Left kidney (tissue), 8 donors: ENCODE measurements at places on chromosomes 12 and 14.

DNA sequence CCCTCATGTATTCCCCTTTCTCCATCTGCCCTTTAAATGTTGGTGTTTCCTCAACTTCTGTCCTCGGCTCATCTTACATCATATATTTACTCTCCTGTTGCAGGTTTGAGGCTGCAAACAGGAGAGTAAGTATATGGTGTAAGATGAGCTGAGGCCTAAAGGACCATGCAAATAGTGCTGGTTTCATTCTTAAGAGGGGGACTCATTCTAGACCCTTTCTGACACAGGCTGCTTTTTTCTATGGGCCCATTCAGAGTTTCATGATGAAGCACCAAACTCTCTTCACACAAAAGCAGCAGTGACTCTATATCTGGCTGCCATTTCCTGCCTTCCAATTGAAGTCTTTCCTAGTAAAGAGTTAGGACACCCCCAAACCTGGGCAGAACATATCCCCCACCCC lies 218.5 kb downstream of the PHLDA1 start:
- no peak for DNase-seq

DNA sequence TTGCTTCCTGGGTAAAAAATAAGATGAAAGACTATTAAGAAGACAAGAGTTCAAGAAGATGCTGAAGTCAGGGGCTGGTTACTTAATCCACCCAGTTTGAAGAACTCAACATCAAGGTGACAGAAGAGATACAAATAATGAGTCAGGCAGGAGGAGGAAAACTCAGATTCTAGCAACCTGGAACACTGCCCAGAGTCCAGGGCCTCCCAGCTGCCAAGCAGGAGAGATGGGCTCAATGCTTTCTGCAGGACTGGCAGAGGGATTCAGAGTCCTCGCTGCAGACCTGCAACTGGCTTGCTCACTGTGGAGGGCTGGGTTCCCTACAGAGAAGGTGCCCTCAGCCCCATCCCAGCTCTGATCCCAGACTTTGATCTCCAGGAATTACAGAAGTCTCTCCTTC lies 28.6 kb upstream of the CEBPE start:
- DNase-seq = no peak

DNA sequence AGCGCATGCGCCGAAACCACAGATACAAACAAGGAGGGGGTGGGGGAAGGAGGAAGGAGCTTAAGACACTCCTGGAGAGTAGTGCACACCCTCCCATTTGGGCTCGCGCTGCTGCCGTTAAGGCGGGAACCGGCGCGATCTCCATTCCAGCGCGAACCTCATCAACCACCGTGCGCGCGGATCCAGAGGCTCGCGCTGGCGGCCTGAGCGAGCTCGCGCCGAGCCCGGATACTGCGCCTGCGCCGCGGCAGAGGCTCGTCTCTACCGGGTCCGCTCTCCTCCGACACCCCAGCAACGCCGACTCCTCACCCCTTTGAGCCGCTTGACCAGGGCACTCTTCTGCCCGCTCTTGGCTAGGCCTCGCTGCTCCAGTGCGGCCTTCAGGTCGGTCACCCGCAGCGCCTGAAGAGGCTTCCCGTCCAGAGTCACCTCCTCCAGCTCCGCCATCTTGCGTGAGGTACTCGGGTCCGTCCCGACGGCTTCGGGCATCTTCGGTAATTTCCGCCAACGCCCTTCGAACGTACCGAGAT lies at the start of gene ACIN1:
Gene ACIN1, minus strand, starts transcription at position 471 of the 530 bp plus-strand sequence. Its CDS starts 24 bp downstream, at position 447.
- DNase-seq = peak; percentile 88

DNA sequence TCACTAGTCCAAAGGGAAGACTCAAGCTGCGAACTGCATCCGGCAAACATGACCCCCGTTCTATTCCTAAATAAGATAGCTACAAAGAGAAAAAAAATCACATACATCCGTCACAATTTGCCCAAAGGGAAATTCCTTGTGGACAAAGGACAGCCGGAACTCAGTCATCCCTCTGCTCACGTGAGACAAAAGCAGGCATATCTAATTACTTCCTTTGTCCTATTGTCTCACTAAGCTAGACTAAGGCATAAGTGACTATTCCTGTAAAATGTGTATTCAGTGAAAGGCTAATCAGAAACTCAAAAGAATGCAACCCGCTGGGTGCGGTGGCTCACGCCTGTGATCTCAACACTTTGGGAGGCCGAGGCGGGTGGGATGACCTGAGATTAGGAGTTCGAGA lies 27.2 kb upstream of the NINJ2 start:
- DNase-seq = no peak

GRCh38 chr12:125424909-125425308 lies 359.7 kb downstream of the AACS start:
- no peak for DNase-seq

GRCh38 chr12:98280152-98280551 lies 235.2 kb upstream of the TMPO start:
- no peak for DNase-seq

DNA sequence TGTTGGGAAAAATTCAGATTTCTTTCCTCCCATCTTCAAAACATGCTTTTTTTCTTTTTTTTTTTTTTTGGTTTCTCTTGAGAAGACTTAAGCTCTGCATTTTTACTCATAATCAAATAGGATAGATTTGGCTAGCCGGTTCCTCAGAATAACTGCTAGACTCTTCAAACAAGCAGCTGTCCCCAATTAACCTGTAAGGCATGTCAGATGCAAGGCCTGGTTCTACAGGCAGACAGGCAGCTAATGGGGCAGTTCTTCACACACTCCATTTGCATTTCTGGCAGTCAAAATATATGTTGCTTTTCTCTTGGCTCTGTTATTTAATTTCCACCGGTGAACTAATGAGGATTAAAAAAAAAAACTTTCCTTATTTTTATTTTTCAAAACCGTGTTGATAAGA lies 228.0 kb upstream of the ATP2B1 start:
- DNase-seq = no peak

GRCh38 chr14:35687335-35687939 lies 121.7 kb downstream of the RALGAPA1 start:
- DNase-seq = peak; percentile 29

GRCh38 chr12:104779134-104779533 lies 179.0 kb downstream of the SLC41A2 start:
- no peak for DNase-seq

DNA sequence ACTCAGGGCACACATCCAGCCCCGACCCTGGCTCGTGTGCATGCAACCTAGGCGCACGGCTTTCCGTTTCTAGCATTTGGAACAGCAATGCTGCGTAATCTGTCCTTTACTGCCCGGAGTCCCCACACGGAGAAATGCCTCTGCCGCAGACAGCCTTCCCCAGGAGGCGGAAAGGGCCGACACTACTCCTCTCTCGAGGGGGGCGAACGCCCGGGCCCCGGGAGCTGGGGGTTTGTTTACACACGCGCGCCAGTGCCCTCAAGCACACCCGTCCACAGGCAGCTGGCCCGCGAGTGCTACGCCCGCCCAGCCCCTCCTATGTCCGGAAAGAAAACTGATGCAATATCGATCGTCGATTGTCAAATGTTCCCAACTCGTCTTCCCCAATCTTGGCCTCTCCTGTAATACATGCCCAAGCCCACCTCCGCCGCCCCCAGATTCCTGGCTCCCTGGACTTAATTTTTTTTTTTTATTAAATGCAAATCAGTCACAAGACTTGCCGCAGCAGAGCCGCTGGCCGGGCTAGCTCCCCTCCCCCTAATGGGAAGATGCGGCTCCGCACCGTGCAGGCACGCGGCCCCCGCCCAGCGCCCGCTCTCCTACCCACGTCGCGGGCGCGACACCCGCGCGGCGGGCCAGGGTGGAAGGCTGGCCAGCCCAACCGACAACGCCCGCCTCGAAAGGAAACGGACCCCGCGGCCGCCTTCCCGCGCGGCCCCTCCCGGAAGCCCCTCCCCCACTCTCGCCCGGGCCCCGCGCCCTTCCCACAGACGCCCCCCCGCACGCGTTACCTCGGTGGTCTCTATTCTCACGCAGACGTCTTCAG lies 642 bp downstream of the SLC38A2 start:
- no peak for DNase-seq

DNA sequence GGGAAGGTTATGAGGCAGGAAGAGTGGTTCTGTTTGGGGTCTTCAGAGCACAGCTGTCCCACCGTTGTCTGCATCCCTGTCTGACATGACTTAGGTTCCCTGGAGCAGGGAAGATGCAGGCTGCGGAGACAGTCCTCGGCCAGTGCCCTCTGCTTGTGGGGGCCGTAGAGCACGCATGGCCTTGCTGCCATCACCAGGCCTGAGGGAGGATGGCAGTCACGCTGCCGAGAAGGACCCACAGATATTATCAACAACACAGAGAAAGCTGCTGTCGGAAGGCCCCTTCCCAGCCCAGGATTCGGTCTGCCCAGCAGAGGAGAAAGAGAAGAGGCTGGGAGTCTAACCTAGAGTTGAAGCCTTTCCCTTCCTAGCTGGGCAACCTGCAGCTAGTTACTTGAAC lies 35.0 kb downstream of the ERH start:
- DNase-seq = no peak

DNA sequence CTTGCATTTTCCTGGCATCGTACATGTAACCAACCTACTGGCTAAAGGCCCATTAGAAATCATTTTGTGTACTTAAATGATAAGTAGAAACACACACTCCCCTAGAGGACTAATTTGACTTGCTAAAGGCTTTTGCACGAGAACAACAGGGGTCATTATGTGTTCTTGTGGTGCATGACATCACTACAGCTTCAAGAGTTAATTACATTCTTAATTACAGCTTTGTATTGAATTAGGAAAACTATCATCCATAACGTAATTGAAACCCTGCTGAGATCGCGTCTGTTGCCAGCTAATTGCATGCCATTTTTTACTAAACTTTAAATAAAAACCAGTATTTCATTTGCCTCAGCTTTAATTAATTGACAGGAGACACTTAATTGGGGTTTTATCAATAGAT lies 51.4 kb downstream of the TMEM132C start:
- no peak for DNase-seq

DNA sequence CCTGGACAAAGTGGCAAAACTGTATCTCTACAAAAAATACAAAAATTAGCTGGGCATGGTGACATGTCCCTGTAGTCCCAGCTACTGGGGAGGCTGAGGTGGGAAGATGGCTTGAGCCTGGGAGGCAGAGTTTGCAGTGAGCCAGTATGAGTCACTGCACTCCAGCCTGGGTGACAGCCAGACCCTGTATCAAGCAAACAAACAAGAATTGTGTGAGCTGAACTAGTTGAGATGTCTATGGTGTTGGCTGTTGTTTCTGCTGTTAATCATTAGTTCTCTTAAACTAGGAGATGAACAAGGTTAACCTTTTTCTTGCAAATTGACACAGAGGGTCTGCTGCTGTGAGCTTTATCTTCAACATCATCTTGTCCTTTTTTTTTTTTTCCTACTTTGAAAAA lies 23.6 kb downstream of the RASSF3 start:
- no peak for DNase-seq

- DNase-seq = no peak
Measured at GRCh38 chr12:49098035-49098451, 3.4 kb upstream of the DHH start.

DNA sequence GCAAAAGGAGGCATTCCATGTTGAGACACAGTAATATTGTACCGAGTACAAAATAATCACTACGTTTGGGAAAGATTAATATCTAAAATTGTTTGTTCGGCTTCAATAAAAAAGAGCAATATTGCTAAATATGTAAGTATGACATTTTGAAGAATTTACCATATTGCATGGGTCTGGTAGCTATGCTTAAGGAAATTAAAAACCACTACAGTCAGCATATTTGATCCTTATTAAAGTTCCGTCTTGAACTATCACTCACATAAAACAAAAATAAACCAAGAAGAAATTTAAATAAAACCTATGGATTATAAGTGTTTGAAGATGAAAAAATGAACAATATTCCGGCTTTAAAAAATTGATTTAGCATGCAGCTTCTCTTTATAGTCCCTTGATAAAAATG lies 63.8 kb downstream of the SETD3 start:
- no peak for DNase-seq

DNA sequence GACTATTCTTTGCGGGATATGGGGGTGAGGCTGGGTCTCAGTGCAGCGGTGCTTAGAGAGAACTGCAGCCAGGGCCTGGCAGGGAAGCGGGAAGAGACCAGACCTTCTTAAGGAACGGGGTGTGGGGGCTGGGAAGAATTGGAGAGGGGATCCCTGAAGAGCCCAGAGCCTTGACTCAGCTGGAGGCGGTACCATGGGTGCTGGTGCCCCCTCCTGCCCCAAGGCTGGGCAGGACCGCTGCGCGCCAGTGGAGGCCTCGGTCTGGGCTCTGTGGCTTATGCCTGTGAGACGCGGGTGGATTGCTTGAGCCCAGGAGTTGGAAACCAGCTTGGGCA lies 1.3 kb upstream of the RNU7-1 start:
- no peak for DNase-seq

GRCh38 chr14:55129428-55130195 lies 560 bp downstream of the LGALS3 start:
- DNase-seq = no peak

- DNase-seq = no peak
Measured at GRCh38 chr12:125038976-125039625, 26.1 kb upstream of the AACS start.

GRCh38 chr12:102769323-102769916 lies 147.6 kb downstream of the PAH start:
- DNase-seq = peak; percentile 73

GRCh38 chr14:91830777-91831176 lies 36.6 kb downstream of the TC2N start:
- DNase-seq = no peak

- no peak for DNase-seq
Measured at GRCh38 chr14:103085106-103086091, 1.4 kb downstream of the LBHD2 start.

GRCh38 chr12:80625051-80625450 lies 82.4 kb upstream of the MYF6 start:
- DNase-seq = no peak

DNA sequence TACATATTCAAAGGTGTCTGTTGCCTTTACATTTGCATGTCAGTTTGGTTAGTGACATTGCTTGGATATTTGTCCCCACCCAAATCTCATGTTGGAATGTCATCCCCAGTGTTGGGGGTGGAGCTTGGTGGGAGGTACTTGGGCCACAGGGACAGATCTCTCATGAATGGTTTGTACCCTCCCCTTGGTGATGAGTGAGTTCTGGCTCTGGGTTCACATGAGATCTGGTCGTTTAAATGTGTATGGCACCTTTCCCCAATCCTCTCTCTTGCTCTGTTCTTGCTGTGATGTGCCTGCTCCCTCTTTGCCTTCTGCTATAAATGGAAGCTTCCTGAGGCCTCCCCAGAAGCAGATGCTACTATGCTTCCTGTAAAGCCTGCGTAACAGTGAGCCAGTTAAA lies 207.9 kb upstream of the DIO3 start:
- DNase-seq = no peak

- no peak for DNase-seq
Measured at GRCh38 chr12:70049596-70050360, 193.5 kb upstream of the CNOT2 start.

- no peak for DNase-seq
Measured at GRCh38 chr12:52082026-52082668, 2.6 kb downstream of the SMIM41 start.
